ENCODE measurements at places on chromosomes 5 and 9.

- no peak for DNase-seq
Measured at GRCh38 chr5:179217356-179217755, 127.9 kb downstream of the ADAMTS2 start.

DNA sequence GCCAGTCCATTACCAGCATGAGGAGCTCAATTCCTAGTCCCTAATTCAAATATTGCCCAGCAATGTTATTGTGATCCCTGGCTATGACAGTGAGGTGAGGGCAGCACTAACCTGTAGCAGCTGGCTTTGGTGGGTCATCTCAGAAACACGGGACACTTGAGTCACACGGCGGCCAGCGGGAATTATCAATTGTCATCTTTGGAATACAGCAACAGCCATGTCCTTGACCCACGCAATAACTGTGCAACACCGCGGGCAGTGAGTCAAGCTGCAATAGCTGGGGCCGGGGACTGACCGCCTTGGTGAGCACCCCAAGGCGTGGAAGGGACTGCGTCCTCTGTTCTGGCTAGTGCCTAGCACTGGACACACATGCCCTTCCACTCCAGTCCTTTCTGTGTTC, 62.5 kb upstream of the ALDH1B1 start:
- no peak for DNase-seq

GRCh38 chr5:119037496-119038215, 33.2 kb upstream of the DMXL1 start:
- no peak for DNase-seq

DNA sequence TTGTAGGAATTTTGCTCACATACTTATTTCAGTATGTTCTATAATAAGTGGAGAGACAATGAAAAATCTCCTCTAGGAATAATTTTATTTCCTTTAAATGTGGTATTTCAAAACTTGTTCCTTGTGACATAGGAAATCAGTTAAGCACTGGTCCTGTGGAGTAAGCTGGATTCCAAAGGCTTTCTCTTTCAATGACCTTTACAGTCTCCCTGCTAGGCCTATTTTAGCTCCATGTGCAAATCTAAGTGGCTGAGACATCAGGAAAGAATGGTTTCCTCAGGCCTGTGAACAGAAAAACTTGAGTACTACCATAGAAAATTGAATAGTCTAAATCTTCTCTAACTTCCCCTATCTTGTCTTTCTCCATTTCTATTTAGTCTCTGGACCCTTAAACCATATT, 514.2 kb upstream of the TLE4 start:
- peak; percentile 18 for DNase-seq

DNA sequence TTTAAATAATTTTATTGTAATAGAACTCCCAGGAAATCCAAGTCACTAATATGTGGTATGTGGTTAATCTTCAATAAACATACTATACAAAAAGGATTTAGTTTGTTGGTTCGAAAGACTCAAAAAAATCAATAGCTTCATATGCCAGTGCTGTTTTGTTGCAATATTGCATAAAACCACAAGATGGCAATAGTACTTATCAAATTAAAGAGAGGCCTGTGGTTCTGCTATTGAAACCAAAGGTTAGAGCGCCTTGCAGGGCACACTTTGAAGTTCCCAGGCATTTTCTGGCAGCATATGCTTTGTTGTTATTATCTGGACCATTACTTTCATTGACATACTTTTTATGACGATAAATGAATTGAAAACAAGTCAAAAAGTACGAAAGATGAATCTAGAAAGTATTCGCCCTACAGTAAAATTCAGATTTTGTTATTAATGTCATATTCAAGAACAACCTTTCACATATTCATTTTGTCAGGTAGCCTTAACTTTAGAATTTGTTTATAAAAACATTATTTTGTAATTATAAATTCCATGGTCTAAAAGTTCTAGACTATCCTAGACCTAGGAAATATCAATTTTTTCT, 316.3 kb downstream of the MCTP1 start:
- DNase-seq, result peak; percentile 24

- DNase-seq, result no peak
Measured at GRCh38 chr9:116009420-116009819, 144.2 kb upstream of the PAPPA start.

- DNase-seq, result no peak
Measured at GRCh38 chr5:146208916-146209522, 5.6 kb downstream of the RBM27 start.

DNA sequence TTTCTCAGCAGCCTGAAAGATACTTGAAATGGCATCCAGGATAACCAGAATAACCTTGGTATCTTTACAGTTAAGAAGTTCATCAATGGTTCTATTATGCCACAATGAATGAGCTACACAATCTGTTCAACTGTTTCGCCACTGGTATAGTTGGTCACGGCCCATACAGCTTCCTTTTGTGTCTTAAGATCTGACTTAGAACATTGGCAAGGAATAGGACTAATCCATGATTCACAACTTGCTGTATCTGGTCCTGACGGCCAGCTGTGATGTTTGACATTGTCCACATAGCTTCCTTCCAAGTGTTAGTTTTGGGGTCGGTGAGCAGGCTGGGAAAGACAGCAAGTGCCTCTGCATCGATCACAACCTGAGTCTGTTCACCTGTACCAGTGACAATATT, 113.3 kb upstream of the RAD23B start:
- DNase-seq, result no peak

All from GM04504 (cell line).